Activated CD4-positive, alpha-beta T cell treated with anti-CD3 and anti-CD28 coated beads, Interleukin-2, amount 10 ng/mL, durations not matched to agents 7 days and 5 days (primary cell): ENCODE measurements at places on chromosomes 7 and 10. TPM values are rescaled to one million over a fixed set of nuclear protein-coding genes. Genes with fewer than 3 reads are reported as not detected.

Gene IL6
- total RNA-seq = 0.67 TPM

Gene SPDYE11
- not detected for total RNA-seq

Gene OGA
- total RNA-seq = 135 TPM

Gene LDB3
- 0.05 TPM for total RNA-seq

Gene GPR158
- not detected for total RNA-seq

Gene WASL
- total RNA-seq = 6.2 TPM

Gene KIAA1217
- total RNA-seq = 0.32 TPM

Gene SYT15
- total RNA-seq = 1.2 TPM

Gene PLEKHA8
- total RNA-seq = 6.3 TPM

Gene CAV2
- not detected for total RNA-seq

DNA sequence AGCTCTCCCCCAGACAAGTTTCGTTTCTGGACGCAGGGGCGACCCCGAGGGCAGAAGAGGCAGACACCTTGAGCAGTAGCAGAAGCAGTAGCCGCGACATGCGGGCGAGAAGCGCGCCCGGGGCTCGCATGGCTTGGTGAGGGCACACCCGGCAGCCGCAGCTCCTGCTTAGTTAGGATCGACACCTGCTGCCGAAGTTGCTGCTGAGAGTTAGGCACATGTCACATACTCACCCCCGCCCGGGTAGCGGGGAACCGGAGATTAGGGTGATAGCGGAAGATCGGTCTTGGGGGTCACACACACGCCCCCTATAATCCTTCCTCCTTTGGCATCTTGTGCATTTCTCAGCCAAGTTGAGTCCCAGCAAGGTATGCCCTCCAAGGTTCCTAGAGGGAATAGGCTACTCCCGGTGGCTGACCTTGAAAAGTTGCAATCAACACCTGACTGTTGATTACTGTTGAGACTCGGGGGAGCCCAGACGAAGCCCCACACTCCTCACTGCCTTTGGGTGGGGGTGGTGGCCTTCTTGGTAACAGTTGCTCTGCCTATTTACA is 668 bp downstream of the GPR37 start:
- peak; percentile 29 for DNase-seq

GRCh38 chr10:4246881-4247358 is 461.9 kb upstream of the KLF6 start:
- DNase-seq = no peak

DNA sequence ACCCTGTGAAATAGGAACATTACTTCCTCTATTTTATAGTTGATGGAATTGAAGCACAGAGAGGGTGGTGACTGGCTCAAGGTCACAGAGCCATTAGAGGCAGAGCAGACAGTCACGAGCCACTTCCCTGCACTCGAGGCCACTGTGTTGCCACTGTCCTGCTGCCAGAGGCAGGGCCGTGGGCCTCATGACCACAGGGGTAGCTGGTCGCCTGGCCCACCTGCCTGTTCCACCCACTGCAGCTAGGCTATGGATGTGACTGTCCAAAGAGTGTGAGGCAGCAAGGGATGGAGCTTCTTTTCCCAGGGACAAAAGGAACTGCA is 38.2 kb downstream of the RPS24 start:
- DNase-seq = no peak

DNA sequence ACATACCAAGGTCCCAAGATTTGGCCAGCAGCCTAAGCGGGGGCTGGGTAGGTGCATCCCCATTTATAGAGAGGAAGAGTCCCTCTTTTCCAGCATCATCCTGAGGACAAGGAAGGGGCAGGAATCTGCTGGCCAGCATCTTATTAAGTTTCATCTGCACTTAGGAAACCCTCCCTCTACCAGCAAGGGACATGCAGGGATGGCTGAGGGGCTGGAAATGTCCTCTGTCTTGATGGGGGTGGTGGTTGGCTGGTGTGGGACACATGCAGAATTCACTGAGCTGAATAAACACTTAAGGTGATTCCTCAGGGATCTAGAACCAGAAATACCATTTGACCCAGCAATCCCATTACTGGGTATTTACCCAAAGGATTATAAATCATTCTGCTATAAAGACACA is 42.1 kb downstream of the NOD1 start:
- DNase-seq = no peak

GRCh38 chr7:139771001-139771956 is 6.5 kb downstream of the HIPK2 start:
- no peak for DNase-seq

DNA sequence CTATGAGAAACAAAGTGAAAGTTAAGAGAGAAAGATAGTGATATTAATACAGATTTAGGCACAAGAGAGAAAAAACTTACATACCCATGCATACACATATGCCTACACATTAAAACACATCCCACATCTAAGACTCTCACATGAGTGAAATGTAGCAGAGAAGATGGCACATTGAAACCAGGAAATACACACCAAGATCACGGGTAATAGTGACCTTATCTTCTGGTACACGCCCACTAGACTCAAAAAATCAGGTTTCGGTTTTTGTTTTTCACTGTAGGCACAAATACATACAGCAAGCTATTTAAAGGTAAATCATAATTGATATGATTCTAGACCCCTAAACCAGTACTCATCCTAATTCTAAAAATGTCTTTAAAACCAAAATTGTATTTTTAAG is 225.2 kb upstream of the TAC1 start:
- DNase-seq = no peak

- no peak for DNase-seq
These were observed 111.0 kb downstream of the SORBS1 start for GRCh38 chr10:95450188-95450587.

DNA sequence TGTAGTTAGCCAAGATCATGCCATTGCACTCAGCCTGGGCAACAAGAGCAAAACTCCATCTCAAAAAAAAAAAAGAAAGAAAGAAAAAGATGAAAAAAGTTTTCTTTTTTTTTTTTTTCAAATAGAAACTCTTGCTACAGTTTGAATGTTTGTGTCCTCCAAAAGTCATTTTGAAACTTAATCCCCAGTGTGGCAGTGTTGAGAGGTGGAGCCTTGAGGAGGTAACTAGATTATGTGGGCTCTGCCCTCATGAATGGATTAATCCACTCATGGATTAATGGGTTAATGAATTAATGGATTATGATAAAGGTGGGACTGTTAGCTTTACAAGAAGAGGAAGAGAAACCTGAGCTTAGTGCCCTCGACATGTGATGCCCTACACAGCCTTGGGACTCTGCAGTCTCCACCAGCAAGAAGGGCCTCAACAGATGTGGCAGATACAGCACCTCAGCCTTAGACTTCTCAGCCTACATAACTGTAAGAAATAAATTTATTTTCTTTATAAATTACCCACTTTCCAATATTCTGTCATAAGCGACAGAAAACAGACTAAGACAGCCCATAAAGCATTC is 25.1 kb downstream of the CPEB3 start:
- DNase-seq = no peak

- no peak for DNase-seq
These were observed 12.5 kb upstream of the GRIFIN start for GRCh38 chr7:2488681-2489080.

DNA sequence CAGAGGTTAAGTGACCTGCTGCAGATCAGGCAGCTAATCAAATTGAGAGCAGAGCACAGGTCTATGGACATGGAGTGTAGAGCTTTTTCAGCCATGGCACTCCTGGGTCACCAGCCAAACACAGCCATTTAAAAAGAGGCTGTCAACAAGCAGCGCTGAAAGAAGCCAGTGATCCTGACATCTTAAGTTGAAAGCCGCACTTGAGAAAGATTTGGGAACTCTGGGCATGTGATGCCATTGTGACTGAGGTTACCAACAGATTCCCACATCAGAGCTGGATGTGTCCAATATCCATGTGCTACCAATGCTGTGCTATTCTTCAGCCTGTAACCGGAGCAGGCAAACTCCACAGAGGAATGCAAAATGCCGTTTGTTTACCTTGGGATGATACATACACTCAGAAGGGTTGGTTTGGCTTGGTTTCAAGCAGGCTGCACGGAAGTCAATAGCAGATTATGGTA is 56.2 kb upstream of the ABLIM1 start:
- no peak for DNase-seq

- DNase-seq = no peak
These were observed 25.3 kb downstream of the IKZF1 start for GRCh38 chr7:50329775-50330174.

GRCh38 chr10:44968091-44968490 is 8.5 kb downstream of the RASSF4 start:
- no peak for DNase-seq

GRCh38 chr7:68424658-68425297 is 1173.5 kb upstream of the AUTS2 start:
- no peak for DNase-seq

GRCh38 chr7:112105584-112106530 is 100.3 kb downstream of the DOCK4 start:
- no peak for DNase-seq

DNA sequence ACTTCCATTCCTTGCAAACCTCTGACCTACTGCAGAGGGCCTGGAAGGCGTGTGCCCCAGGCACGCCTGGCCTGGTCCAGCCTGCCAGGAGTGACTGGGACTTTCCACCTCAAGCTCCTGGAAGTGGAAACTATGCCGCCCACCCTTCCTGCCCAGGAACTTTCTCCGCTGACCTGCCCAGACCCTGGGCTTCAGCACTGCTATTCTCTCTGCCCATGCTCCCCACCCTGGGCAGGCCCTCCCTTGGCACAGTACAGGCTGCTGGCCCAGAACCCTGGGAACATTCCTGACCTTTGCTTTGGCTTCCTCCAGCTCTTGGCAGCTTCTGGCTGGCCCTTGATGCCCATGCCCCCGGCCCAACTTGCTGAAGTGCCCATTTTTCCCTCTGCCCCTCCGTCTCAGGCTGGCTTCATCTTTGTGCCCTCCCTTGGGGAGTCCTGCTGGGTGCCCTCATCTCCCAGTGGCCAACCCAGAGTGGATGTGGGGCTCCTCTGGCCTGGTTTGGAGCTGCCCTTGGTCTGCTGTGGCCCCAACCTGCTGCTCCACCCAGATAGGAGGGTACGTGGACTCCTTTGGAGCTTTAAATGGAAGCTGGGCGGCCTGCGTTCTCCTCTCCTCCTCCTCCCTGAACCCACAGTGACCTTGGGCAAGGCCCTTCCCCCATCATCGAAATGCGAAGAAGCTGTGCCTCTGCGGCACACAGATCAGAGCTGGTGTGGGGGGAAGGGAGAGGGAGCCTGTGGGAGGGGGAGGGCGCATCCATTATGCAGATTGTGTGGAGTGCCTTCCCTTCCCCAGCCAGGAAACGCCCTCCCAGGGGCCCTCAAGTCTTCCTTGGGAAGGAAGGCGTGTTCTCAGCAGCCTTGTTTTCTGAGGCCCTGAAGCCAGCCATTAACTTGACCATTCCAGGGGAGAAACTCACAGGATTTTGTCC is 3.4 kb downstream of the MMRN2 start:
- DNase-seq = no peak

- DNase-seq = no peak
These were observed 21.3 kb upstream of the CLDN4 start for GRCh38 chr7:73809467-73809951.

GRCh38 chr7:77983973-77984372 is 185.4 kb downstream of the PHTF2 start:
- no peak for DNase-seq

- no peak for DNase-seq
These were observed 73.2 kb downstream of the INHBA start for GRCh38 chr7:41629711-41630111.

DNA sequence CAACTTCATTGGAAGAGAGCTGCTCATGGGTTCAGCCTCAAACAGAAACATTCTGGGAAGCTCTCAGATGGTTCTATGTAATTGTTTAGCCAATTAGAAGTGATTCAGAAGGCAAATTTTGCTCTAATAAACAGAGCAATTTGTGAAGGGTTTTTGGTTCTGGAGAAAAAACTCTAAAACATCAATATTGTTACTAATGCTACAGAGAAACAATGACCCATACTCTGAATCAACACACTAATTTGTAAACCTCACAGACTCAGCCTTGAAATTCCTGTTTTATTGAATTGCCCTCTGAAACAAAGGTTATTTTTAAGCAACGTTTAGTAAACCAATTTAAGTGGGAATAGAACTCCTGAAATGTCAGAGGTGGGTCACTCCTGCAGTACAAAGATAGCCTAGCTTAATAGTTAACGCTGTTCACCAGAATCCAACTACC is 171.6 kb upstream of the SVIL start:
- no peak for DNase-seq

DNA sequence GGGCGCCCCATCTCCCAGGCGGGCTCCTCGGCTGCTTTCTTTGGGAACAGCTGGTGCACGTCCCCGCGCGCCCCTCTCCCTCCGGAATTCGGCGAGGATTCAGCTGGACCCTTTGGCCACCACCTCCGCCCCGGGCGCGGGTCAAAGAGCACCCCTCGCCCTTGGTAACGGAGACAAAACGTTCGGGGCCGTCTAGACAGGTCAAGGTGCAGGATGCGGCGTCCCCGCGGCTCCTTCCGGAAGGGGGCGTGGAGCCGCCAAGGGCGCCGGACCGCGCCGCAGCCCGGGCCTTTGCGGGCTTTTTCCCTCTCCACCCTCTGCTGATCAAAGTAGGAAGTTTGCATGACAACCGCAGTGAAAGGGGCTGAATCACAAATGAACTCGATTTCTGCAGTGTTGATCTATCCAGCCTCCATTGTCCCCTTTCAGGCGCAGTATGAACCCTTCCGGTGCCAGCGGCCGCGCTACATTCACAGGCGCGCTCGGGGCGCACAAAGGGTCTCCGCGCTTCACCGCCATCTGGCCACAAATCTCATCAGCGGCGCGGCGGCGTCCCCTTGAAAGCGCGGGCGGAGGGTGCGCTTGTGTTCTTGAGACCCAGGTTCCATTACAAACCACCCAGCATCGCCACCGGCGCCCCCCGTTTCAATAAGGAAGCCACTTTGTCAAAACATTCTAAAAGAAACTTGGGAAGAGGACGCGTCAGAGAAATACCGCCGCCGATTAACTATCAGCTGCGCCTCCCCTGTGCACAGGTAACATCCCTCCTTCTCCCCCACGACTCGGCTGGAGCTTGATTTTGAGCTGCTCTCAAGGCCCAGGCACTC is 36.4 kb downstream of the CNPY1 start:
- no peak for DNase-seq

- DNase-seq = no peak
These were observed 75.6 kb downstream of the CFAP46 start for GRCh38 chr10:132866601-132867381.

GRCh38 chr7:114957444-114957843 is 35.5 kb downstream of the MDFIC start:
- DNase-seq = no peak
